NCI-H2029 treated with DMSO at 0.1 percent for 48 hours (cell line): ENCODE measurements at places on chromosomes 12 and 14.

GRCh38 chr12:26938701-26939062 lies 412 bp downstream of the FGFR1OP2 start:
- no peak for DNase-seq

DNA sequence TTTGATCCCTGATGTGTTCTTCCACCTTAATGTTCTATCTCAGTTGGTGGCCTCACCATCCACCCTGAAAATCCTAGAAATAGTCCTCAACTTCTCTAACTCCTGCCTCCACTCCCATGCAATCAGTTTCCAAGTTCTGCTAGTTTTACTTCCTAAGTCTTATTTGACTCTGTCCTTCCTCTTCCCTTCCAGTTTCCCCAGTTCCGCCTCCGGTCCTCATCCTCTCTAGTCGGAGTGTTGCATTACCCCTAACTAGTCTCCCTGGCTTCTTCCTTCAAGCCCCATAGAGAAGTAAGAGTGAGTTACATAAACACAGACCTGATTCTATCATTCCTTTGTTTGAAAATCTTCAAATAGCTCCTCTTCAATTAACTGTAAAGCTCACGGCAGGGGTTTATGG lies 236.5 kb downstream of the GXYLT1 start:
- no peak for DNase-seq

DNA sequence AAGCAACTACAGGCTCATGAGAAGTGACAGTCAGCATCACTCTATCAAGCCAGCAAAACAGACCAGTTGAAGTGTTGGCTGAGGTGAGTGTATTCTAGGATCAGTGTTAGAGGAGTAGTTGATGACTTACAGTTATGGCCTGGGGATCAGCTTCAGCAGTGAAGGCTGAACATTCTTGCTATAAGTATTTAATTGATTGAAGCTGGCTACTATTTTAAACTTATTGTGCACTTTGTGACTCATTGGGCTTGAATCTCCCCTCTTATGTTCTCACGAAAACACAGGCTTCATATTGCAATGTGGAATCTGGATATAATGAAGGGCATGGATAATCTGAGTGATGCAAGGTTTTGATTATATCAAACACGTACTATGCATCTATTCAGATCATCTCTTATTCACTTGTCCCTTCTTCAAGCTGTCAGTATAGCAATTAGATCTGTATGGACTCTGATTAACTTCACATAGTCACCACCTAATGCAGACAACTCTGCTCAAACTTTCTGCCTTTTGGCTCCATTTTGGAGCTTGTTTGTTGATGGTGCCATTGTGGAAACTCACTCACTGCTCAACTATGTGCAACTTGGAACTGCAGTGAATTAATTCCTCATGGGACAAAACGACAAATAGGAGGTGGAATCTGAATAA lies 309.2 kb downstream of the SLC16A7 start:
- no peak for DNase-seq

GRCh38 chr14:105201925-105202513 lies 20.9 kb upstream of the NUDT14 start:
- DNase-seq, result no peak

DNA sequence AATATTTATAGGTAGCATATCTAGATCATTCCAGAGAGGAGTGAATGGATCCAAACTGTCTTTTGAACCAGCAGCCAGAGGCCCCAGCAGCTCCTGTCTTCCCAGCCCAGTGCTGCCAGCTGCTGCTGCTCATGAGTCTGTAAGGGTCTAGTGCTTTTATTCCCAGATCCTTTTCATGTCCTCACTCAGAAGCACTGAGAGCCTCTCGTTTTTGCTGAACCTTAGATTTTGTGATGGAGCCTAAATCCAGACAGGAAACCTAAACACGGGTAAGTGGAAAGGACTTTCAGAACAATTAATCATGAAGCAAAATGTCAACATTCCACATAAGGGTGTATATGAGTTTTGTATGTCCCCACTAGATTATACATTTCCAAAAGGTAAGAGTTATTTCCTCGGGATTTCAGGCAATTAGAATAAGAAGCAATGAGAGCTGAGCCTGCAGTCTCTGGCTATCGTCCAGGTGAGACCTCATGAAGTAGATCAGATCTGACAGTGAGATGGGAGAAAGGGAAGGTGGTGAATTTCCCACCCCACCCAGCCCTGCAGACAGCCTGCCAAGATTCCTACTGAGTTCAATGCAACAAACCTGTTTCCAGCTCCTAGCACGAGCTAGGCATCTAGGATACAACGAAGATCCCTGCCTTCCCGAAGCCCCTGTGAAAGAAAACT lies 84.4 kb downstream of the NINJ2 start:
- no peak for DNase-seq
